Esophagus squamous epithelium (tissue), 5 donors: ENCODE measurements at places on chromosomes 1 and 21.

DNA sequence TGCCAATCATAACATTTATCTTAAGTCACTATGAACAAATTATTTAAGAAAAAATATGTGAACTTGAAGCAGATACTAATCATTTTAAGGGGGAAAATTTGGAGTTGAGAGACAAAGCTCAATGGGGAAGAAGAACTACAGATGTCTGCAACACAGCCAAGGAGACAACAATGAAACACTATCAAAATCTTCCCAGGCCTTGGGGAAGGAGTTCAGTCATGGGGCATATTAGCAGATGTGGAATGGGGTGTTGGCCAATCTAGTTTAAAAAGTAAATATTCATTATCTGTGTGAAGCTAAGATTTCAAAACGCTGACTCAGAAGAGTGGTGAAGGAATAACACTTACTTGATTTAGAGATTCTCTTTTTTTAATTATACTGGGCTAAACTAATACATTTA lies 671.6 kb upstream of the ZP4 start:
- no peak for DNase-seq

DNA sequence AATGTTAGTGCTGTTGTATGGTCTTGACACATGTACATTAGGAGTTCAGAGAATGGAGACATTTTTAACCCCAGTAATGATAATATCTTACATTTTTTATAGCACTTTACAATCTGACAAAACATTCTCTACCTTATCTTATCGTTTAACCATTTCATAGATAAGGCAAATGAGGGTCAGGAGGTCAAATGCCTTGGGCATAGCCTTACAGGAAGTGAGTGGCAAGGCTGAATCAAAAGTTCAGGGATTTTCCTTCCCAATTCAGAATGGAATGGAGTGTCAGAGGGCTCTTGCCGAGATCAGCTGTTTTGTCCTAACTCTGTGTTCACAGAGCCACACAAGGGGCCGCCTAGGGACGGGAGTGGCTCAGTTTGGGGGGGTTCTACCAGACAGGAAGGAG lies 57.6 kb upstream of the AK4 start:
- DNase-seq, result no peak

DNA sequence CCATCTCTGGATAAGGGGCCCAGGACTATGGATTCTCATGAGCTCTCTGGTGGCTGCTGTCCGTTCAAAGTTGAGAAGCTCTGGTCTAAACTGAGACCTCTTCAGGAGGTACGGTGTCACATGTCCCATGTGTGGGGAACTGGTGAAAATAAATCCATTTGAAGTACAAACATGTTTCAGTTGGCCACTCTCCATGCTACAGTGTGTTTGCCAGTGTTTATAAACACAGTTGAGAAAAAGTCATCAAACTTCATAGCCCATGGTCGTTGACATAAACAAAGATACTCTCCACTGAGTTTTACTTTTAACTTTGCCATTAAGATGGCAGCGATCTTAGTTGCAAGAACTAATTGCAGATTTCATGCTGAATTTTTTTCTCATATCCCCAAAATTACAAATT lies 72.8 kb downstream of the PSMG1 start:
- DNase-seq, result no peak

DNA sequence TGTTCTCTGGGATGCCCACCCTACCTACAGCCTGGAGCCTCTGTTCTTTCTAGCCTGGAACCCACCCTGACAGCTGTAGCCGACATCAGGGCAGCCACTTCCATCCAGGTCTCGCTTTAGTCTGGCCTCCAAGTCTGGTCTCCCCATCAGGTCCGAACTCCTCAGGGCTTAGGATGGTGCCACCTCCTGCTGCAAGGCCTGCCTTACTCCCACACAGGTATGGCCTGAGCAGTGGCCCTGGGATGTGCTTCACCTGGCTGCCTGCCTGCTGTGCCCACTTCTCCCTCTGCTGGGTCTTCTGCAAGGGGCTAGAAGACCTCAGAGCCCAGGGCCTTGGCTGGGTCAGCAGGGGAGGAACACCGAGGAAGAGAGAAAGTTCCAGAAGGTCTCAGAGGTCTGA lies 35.7 kb upstream of the MAGOH start:
- no peak for DNase-seq

DNA sequence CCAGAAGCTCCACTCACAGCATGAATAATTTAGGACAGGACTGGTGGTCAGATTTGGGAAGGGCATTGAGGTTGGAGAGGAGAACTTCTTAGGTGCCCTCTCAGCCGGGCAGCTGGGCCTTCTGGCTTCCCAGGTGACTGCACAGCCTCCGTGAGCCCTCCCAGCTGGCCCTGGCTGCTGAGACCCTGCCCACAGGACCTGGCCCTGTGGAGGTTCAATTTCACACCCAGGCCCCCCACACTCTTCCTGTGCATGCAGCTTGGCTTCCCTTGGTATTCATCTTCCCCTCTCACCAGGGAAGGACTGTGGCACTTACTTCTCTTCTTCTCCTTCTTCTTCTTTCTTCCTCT lies 50.6 kb downstream of the NDUFS5 start:
- DNase-seq, result no peak
